Hippocampal formation (tissue), 2 donors: ENCODE measurements at places on chromosomes 12 and 14.

GRCh38 chr14:100138082-100138787, 21.2 kb downstream of the DEGS2 start:
- DNase-seq, result no peak

DNA sequence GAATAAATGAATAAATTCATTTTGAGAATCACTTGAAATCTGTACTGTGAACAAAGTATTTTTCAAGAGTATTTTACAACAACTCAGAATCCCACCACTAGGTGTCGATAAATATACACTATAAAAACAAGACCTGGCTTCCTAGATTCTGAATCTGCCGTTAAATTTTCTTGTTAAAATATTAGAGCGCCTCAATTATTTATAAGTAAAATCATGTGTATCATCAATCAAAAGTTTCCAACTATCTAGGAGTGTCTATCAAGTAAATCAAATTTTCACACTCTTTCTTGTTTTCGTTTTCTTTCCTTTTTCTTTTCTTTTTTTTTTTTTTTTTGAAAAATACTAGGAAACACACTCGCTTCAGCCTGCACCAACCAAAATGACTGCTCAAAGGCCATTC, 179.2 kb upstream of the DCN start:
- DNase-seq, result no peak

DNA sequence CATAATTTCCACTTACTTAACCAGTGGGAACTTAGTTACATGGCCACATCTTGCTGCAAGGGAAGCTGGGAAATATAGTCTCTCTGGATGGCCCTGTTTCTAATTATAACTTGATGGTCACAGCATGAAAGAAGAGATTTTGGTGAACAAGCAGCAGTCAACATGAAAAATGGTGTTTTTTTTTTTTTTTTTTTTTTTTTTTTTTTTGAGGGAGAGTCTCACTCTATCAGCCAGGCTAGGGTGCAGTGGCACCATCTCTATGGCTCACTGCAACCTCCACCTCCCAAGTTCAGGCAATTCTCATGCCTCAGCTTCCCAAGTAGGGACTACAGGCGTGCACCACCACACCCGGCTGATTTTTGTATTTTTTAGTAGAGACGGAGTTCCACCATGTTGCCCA, 10.8 kb downstream of the SRGAP1 start:
- no peak for DNase-seq

DNA sequence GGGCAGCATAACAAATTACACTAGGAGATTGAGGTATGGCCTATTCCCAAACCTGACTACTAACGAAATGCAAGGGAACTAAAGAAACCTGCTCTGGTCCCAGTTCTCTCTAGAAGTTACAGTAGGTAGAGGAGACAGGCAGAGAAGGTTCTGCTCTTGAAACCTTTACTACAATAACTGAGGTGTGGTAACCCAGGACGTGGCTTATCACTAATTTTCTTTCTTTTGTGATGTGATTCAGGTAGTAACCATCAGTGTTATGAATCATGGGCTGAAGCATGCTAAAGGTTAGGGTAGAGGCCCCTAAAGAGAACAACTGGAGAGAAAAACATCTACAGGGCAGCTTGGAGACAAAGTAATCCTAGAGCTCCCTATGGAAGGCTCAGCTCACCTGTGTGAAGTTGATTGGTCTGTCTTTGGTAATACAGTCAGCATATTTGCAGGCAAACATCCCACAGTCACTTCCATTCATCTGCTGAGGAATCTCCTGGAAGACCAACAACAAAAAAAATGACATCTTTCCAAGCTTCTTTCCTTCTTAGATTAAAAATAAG, 41.8 kb upstream of the COL2A1 start:
- DNase-seq, result no peak

DNA sequence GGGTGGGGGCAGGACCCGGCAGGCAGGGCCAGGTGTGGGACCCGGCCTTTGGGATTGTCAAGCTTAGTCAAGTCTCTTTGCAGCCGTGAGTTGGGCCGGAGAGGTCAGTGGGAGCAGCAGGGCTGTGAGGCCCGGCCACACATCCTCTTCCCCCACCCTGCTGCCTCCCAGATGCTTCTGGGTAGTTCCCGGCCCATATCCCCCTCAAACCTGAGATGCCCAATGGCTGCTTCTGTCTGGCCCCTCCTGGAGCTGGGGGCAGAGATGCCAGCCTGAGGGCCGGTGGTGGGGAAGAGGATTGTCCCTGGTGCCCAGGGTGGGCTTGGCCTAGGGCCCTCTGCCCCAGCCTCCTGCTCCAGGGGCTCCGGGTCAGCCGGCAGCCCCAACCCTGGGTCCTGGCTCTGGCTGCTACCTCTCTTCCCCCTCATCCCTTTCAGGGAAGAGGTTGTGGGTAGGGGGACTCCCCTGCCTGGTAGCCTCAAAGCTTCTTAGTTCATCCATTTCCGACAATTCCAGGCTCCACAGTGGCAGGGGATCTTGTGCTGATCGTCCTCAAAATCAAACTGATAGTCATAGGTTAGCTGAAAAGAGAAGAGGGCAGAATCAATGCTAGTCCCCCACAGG, 2.8 kb upstream of the PRKAG1 start:
- no peak for DNase-seq

DNA sequence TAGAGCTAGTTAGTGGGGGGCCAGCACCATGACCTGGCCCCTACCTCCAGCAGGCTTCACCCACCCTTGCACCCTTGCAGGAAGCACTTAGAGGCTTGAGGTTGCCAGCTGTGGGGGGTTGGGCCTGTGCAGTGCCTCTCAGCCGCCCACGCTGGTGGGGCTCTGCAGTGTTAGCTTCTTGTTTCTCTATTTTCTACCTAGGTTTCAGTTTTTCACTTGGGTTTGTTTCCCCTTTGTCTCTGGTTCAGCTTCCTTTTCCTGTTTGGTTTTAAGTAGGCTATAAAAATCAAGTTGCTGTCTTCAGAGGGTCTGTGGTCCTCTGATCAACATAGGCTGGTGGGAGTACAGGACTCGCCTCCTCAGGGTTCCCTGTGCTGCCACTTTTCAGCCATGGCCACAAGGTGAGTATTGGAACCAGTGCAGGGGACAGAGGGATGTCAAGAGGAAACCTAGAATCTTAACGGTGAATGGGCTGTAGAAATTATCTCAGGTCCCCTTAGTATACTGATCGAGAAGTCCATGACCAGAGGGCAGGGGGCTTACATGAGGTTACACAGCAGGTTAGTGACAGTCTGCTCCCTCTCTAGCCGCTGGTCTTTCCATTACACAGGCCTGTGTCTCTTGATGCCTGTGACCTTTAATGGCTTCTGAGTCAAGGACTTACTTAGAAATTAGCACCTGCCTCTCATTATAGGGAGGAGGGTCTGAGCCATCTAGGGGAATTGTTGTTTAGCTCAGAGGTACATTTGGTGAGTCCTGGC, at the start of gene EVL:
TSS of gene EVL (plus strand) at position 312 of the 761 bp plus-strand sequence. CDS start at position 391, 79 bp downstream.
- DNase-seq, result no peak

- no peak for DNase-seq
Measured at GRCh38 chr12:117499759-117500485, 138.5 kb upstream of the NOS1 start.

DNA sequence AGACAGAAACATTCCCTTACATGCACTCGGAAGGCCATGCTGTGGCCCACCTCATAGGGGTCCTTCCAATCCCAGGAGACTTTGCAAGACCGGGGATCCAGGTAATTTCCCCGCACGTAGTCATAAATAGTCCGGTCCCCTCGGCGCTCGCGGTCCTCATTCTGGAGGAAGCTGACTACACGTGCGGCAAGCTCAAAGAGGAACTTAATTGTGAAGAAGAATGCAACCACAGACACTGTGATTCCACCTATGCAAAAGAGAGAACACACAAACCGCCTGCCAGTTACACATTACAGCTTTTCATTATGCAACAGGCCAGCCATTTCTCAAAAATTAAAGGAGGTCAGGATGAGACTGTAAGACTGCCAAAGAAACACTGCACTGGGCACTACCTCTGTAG, 28.4 kb downstream of the AREL1 start:
- DNase-seq, result no peak
